Jurkat, Clone E6-1 (cell line): ENCODE measurements at places on chromosomes 13 and 19.

- peak; percentile 60 for DNase-seq
Observed at GRCh38 chr19:8641908-8642547, 11.6 kb downstream of the NFILZ start.

GRCh38 chr13:60150538-60150937 lies 13.2 kb downstream of the DIAPH3 start:
- DNase-seq: no peak

DNA sequence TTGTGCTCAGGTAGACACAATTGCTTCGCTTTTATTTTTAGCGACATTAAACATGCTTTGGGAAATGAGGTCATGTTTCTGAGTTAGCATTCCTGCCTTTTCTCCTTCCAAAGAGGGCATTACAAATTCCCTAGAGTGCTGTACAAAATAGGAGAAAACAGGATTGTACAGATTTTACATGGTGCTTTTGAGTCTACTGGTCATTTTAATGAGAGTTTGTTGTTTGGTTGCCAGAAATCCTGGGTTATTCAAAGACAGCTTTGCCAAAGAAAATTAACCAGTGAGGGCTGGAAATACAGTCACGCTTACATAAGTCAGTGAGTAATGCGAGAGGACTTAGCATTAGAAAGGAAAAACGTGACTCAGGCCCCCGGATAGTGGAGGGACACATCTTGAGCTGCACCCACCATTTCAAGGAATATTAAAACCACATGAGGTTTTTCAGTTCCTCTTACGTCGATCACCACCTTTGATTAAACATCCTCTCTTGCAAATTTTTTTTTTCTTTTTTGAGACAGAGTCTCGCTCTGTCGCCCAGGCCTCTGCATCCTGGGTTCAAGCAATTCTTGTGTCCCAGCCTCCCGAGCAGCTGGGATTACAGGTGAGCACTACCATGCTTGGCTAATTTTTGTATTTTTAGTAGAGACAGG lies 55.4 kb downstream of the SACS start:
- peak; percentile 64 for DNase-seq

GRCh38 chr13:39370554-39370953 lies 232.4 kb downstream of the LHFPL6 start:
- no peak for DNase-seq

GRCh38 chr13:107157271-107157670 lies 589.3 kb upstream of the ARGLU1 start:
- no peak for DNase-seq

GRCh38 chr13:94607056-94607455 lies 5.4 kb downstream of the GPR180 start:
- DNase-seq: no peak

DNA sequence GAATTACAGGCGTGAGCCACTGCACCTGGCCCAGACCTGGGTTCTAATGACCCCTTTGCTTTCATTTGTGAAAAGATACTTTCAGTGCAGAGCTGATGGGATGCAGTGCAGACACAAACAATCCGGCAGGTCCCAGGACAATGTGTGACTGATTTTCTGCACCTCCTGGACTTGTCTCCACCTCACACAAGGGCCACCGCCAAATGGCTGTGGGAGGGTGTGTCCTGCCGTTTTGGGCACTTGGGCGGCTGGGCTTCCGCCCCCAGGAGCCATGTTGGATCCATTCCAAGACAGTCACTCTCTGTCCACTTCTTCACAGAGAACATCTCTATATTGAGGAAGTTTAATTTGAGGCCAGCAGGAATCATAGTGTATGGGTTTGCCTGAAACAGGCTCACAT lies 112.3 kb upstream of the ZNF507 start:
- no peak for DNase-seq

DNA sequence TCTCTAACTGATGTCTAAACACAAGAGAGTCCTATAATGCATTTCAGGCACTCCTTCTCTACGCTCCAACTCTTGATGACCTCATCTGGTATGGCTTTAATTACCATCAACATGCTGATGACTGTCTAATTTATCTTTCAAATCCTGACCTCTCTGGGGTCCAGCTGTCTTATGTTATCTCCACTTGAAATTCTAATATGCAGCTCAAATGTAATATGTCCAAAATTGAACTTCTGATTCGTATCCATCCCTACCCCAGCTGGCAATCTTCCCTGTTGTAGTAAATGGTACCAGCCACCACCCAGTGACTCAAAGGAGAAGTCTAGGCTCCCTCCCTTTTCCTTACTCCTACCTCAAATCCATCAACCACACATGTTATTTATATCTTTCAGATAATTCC lies 288.0 kb upstream of the SLC10A2 start:
- no peak for DNase-seq

- DNase-seq: no peak
Observed at GRCh38 chr13:98853771-98854221, 101.3 kb upstream of the SLC15A1 start.

- DNase-seq: no peak
Observed at GRCh38 chr13:100602493-100603111, 14.0 kb upstream of the GGACT start.

DNA sequence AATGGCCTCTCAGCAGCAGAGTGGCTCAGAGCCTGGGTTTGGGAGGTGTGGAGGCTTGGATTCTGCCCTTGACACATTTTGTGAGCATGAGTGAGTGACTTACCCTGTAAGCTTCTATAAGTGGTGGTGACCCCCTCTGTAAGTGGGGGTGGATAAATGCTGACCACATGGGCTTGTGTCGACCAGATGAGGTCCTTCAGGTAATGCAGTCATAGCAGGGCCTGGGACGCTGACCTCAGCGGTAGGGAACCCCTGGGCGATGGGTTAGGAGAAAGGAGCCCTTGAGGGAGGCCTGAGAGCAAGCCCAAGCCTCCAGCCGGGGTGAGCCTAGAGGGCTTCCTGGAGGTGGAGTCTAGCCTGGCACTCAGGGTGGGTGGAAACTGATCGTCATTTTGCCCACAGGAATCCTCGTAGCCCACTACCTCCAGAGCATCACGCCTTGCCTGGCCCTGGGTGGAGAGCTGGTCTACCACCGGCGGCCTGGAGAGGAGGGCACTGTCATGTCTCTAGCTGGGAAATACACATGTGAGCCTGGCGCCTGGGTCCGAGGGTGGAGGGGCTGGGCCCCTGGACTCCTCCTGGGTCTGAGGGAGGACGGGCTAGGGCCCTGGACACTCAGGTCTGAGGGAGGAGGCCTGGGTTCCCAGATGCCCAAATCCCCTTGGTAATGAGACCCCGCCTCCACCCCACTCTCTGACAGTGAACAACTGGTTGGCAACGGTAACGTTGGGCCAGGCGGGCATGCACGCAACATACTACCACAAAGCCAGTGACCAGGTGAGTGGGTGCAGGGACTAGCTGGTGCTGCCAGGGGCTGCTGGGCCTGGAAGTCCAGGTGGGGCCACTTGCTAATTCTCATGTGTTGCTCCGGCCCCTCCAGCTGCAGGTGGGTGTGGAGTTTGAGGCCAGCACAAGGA lies 5.0 kb upstream of the APOE start:
- DNase-seq: no peak

DNA sequence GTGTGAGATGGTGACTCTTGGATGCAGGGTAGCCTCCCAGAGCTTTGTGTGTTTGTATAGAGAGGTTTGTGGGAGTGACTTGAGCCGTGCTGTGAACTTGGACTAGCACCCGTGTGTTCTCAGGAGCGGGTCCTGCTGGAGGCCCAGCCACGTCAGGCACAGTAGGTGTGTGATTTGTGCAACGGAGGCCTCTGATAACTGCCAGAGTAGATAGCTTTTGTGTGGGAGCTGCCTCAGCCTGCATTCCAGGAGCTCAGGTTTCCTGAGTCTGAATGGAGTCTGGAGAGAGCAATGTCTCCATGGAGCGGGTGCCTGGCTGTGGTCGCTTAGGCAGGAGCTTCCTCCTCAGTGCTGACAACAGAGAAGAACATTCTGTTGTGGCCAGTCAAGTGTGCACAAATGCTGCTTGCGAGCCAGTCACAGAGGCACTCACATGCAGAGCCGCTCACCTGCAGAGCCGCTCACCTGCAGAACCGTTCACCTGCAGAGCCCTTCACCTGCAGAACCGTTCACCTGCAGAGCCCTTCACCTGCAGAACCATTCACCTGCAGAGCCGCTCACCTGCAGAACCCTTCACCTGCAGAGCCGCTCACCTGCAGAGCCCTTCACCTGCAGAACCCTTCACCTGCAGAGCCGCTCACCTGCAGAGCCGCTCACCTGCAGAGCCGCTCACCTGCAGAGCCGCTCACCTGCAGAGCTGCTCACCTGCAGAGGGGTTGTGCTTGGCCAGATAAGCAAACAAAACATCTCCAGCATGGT lies 32.6 kb downstream of the TFDP1 start:
- DNase-seq: no peak

DNA sequence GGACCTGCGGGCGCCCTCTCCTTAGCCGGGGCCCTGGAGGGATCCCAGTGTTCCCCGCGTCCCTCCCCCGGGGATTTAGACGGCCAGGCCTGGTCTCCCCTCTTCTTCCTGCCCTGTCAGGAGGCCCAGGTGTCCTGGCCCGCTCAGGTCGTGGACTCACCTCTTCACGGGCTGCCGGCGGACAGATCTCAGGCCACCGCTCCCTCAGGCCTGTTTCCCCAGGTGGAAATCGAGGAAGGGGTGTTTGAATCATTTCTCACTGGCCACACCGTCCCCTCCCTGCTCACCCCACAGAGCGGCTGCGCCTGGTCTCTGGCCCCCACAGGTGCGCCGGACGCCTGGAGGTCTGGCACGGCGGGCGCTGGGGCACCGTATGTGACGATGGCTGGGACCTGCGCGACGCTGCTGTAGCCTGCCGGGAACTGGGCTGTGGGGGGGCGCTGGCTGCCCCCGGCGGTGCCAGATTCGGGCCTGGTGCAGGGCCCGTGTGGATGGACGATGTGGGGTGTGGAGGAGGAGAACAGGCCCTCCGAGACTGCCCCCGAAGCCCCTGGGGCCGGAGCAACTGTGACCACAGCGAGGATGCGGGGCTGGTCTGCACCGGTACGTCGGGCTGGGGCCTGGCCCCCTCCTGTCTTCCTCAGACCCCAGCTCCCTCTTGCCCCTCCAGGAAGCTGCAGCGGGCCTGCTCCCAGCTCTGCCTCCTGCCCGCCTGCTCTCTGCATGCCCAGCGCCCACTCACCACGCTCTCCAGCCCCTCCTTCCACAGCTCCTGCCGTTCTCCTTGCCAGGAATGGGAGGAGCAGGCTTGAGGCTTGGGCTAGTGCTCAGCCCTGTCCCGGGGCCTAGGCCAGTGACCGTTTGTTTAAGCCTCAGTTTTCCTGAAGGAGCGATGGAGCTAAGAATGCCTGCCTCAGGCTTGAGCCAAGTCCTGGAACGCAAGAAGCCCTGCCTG lies 2.5 kb downstream of the SSC5D start:
- no peak for DNase-seq

GRCh38 chr19:45297674-45298073 lies 25.0 kb downstream of the CKM start:
- no peak for DNase-seq

DNA sequence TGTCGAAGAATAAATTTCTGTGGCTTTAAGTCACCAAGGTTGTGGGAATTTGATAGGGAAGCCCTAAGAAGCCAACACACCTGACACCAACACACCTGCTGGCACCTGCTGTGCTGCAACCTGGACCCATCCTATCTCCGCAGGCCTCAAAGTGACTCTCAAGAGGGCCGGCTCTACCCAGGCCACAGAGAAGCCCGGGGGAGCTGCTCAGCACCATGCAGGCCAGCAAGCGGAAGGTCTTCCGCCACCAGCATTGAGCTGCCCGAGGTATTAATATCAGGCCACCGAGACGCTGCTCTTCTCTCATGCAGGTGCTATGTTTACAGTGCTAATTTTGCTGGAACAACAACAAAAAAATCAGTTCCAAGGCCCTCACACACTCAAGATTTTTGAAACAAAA lies 32.2 kb upstream of the CD33 start:
- DNase-seq: no peak

GRCh38 chr13:97911311-97912138 lies 42.0 kb upstream of the IPO5 start:
- DNase-seq: no peak

- DNase-seq: no peak
Observed at GRCh38 chr13:20221772-20222171, 10.3 kb downstream of the GJB6 start.

- no peak for DNase-seq
Observed at GRCh38 chr13:68808456-68808855, 1299.2 kb upstream of the ATXN8OS start.

DNA sequence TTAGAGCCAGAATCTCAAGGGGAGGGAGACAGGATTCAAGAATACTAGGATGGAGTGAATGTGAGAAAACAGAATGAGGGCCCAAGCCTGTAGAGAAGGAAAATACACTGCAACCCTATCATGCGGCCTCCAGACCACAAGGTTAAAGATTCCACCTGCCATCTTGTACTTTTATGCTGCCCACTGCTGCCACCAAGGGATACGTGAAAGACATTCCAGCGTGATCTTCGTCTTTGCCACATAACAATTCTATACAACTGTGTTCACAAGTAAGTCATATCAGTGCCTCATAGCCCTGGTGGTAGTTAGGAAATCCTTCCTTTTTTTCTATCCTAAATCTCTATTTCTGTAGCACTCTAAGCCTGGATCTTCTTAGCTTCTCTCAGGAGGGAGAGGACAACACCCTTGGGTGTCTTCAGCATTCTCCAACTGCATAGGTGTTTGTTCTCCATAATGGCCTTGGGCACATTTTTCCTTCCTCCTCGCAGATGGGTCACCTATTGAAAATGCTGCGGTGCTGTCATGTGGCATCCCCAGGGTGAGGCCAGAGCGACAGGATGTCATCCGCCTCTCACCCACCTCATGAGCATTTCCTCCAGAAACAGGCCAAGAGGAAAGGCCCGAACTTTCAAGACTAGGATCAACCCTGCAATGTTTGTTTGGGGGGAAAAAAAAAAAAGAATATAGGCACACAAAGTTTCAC lies 13.6 kb downstream of the TPT1 start:
- no peak for DNase-seq

GRCh38 chr19:35048911-35049411 lies 7.4 kb downstream of the HPN start:
- DNase-seq: no peak

- DNase-seq: no peak
Observed at GRCh38 chr19:21587117-21587461, 81.7 kb downstream of the ZNF429 start.

DNA sequence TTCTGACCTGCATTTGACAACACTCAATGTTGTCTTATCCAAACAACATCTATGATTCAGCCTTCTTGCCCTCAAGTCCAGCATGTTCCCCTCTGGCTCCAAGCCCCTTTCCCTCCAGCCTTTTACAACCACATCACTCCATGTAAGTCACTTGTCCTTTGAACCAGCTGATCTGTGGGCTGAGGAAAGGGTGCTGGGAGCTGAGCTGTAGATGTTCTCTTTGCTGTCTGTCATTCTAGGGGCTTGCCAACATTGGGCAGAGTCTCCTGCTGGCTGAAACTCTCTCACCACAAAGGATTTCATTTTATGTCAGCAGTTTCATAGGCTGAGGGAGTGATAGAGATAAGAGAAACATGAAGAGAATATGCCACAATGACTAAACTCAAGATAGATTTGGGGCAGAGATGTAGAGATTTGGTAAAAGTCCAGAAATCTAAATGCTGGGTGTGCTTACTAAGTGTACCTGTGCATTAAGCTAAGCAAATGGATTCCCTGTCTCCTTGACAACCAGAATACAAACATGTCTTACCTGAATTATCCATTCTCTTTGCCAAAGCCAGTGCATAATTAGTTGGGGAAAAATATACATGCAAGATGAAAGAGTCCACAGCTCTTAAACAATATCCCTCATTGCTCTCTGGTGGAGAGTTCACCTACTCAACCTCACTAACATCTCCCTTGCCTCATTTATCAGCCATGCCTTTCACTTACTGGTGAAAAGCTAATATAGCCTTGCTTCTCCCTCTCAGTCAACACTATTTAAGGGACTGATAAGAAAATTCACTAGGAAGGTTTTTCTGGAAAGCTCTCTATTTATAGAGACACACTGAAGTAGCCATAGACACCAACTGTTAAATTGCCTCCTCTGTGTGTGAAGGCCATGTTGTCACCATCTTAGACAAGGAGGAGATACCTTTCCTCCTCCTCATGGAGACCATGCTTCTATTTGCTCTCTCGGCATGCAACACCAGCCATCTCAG lies 175.5 kb upstream of the SERP2 start:
- DNase-seq: no peak
